ENCODE measurements at places on chromosomes 1 and 21. TPM values are rescaled to one million over a fixed set of nuclear protein-coding genes. Genes with fewer than 3 reads are reported as not detected.

- no peak for DNase-seq
These were observed 766 bp downstream of the CNIH3 start for GRCh38 chr1:224616756-224617409.

The RUNX3 gene
- polyA plus RNA-seq: 0.16 TPM

DNA sequence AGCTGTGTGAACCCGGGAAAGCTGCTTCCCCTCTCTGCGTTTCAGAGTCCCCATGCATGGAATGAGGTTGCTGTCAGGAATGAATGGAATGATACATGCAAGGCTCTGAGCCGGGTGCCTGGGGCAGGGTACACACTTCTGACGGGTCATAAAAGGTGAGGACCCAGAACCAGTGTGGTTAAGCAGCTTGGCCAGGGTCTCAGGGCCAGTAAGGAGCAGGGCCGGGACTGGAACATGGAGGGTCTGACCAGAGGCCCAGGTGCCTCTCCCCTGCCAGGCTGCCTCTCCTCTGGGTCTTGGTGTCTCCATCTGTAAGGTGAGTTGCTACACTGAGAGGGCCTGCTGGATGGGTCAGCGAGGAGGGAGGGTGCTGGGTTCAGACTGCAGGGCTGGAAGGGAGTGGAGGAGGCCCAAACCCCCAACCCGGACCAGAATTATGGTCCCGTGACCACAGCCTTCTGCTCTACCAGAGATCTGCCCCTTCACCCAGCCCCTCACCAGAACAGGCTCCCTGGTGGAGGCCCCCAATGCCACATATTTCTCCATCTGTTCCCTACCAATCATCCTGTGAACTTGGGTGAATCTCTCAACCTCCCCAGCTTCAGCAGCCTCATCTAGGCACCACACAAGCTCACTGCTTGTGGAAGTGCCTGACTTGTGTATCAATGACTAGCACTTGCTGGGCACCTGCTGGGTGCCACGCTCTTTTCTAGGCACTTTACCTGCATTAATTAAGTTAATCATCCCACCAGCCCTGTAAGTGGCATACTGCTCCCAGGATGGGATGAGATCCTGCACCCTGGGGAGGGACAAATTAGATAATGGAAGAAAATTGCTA lies 16.2 kb upstream of the LRP8 start:
- peak; percentile 5 for DNase-seq

GRCh38 chr1:153963850-153964331 lies 554 bp upstream of the SLC39A1 start:
- DNase-seq: peak; percentile 86

The S100A7 gene
- polyA plus RNA-seq: 1.0 TPM

GRCh38 chr1:244173769-244174168 lies 122.7 kb downstream of the ZBTB18 start:
- no peak for DNase-seq

DNA sequence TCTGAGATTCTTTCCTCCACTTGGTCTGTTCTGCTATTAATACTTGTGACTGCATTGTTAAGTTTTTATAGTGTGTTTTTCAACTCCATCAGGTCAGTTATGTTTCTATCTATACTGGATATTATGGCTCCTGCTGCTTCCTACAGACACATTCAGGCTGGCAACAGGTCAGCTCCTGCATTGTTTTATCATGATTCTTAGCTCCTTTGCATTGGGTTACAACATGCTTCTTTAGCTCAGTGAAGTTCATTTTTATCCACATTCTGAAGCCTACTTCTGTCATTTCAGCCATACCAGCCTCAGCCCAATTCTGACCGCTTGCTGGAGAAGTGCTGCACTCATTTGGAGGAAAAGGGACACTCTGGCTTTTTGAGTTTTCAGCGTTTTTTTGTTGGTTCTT lies 37.3 kb upstream of the F3 start:
- DNase-seq: no peak

GRCh38 chr1:12600880-12601633 lies 17.0 kb downstream of the DHRS3 start:
- peak; percentile 61 for DNase-seq

DNA sequence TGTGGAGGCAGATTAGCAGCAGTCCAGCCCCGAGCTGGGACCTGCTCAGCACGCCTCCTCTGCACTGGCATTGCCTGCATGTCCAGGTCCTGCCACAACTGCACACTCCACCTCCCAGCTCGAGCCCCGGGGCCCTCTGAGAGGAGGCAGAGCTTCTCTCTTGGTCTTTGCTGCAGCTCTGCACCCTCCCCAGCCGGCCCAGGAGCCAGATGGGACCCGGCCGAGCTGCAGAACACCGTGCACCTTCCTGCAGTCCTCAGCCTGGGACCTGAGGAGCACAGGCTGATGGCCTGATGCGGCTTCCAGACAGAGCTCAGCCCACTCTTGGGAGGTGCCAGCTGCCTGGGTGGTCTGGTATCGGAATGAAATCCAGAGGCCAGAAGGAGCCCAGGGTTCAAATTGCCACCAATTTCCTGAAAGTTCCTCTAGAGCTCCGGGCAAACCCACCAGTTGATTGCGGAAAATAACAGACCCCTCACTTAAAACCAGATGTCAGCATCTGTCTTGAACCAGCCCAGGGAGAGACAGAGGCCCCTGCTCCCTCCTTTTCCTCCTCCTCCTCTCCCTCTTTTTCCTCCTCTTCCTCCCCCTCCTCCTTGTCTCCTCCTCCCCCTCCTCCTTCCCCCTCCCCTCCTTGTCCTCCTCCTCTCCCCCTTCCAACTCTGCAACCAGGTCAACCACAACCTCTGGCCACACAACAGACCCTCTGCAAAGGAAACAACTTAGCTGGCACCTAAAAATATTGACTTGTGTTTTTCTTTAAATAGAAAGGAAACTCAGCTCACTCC lies 10.6 kb upstream of the SPSB1 start:
- DNase-seq: peak; percentile 49

DNA sequence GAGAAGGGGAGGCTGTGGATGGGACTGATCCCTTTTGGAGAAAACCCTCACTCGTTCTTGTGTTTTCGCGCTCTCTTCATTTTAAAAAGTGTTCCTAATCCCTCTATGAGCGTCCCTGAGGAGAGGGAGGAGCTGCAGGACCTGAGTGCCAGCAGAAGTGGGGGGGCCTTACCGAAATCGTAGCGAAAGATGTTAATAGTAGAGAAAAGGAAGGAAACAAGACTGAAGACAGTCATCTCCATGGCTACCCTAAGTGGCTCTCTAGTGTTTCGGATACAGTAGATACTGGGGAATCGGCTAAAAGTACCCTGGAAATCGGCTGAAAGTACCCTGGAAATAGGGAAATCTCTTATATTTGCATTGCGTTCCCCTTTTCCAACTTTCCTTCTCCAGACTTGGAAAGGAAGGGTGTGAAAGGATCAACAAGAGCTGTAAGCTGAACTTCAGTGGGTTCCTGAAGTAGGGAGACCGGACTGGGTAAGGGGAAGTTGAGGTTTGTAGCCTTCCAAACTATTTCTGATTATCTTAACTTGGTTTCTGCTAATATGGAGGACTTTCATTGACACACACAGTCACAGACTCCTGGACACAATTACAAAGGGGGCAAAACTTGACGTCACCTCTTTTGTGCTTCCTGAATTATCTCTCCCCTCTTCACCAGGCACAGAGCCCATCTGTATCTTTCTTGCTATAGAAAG lies 486 bp upstream of the DSTYK start:
- DNase-seq: no peak

The ZNF697 gene
- 0.58 TPM for polyA plus RNA-seq

GRCh38 chr21:42599486-42599885 lies 53.9 kb upstream of the PDE9A start:
- no peak for DNase-seq

The ADAMTSL4 gene
- polyA plus RNA-seq: 19.7 TPM

GRCh38 chr1:54602554-54602953 lies 20.8 kb downstream of the FAM151A start:
- DNase-seq: no peak

The LRIG2 gene
- 3.6 TPM for polyA plus RNA-seq

GRCh38 chr1:113976609-113977278 lies 2.5 kb upstream of the OLFML3 start:
- peak; percentile 47 for DNase-seq

- no peak for DNase-seq
These were observed 22.9 kb downstream of the S1PR1 start for GRCh38 chr1:101259744-101260148.

GRCh38 chr1:74402873-74403272 lies 109.5 kb downstream of the LRRC53 start:
- no peak for DNase-seq

The NOS1AP gene
- polyA plus RNA-seq: 9.3 TPM

The VAV3 gene
- 12.7 TPM for polyA plus RNA-seq

DNA sequence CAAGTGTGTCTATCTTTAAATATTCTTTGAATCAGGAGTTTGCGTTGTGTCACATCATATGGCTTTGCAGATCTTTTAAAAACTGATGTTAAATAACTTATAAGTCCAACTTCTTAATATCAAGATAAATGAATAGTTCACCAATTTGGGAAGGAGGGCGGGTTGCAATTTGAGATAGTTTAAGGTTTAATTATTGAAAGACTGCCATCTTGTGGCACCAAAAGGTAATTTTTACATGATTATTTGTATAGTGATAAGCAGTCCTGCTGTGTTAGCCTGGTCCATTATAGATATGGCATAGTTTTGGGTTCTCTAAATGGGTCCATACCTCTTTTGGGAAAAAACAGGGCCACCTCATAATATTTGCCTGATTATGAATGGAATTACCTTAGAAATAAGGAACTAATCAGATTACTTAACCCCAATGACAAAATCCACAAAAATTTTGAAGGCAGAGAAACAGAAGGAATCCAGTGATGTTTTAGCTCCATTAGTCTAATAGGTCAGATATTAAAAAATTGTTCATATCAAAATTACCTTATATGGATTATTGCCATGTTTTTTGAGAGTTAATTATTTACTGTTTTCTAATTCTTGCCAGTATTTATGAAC lies 64.3 kb downstream of the PRKAA2 start:
- peak; percentile 68 for DNase-seq

DNA sequence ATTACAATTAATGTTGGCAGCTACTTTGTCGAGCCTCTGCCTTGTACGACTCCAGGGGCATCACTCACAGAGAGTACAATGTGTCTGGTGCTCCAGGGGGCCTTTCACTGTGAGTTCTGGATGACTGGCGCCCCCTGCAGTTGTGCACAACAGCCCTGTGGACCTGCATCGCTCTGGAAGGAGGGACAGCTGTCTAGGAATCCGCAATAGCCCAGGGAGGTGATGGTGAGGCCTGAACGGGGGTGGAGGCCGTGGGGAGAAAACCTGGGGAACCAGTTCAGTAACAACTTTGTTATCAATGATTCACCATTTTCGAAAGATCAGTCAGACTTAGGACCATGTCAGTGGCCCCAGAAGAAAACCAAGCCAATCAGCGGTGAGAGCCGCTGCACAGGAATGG lies 189.1 kb downstream of the KAZN start:
- peak; percentile 67 for DNase-seq

- DNase-seq: no peak
These were observed 85.3 kb downstream of the CAMTA1 start for GRCh38 chr1:6870571-6870970.

DNA sequence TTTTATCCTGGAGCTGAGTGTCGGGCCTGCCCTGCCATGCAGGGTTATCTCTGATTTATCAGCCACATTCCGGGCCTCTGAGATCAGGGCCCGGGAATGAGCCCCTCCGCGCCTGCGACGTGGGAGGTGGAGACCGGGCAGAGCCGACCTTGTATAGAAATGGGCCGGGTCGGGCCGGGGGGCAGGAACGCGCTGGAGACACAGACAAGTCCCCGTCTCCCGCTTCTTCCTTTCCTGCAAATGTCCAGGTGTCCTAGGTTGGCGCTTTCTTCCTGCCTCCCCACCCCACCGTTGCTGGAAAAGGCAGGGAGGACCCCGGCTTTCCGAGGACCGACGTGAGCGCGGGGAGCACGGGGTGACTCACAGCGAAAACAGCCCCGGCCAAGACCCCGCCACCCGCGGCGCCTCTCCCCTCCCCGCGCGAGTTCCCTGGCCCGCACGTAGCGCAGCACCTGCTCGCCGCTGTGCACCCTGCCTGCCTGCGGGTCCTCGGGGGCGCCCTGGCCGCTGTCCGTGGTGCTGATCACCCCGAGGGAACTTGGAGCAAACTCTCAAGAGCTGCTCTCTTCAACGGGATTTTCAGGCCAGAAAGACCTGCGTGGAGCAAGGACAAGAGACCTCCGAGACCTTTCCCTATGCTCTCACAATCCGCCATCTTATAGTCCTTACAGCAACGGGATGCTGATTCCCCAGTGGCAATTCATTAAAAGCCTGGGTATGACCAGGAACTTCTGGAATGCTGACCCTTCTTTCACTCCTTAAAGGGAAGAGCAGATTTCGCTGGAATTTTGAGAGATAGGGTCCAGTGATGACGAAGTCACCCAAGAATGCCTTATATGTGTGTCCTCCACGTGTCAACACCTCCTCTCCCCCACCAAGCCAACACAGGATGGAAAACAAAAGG lies 475 bp upstream of the NPPB start:
- peak; percentile 90 for DNase-seq

GRCh38 chr1:206512851-206513180 lies 5.5 kb downstream of the RASSF5 start:
- no peak for DNase-seq

GRCh38 chr1:160569806-160570205 lies 9.5 kb downstream of the CD84 start:
- DNase-seq: no peak

- no peak for DNase-seq
These were observed 98.5 kb downstream of the CDC42BPA start for GRCh38 chr1:227219715-227220292.

- no peak for DNase-seq
These were observed 35.7 kb upstream of the SLC30A1 start for GRCh38 chr1:211614615-211615014.

The RNU1-4 gene
- not detected for polyA plus RNA-seq

GRCh38 chr1:45569571-45569961 lies 14.3 kb upstream of the NASP start:
- DNase-seq: no peak

DNA sequence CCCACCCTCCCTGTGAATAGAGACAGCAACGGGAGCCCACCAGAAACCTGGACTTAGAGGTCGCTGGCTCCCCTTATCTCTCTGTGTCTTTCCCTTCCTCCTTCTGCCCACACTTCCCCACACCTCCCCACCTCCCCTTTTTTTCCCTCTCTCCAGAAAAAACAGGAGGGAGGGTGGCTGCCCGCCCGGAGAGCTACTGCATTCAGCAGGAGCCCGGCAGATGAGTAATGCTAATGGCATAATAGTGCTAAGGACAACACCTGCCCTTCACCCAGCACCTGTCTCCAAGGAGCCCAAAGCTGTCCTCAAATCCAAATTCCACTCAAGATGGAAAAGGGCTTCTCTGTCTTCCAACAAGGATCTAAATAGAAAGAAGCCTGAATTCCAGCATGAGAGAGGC lies 11.4 kb upstream of the PRELP start:
- no peak for DNase-seq

The COL9A2 gene
- polyA plus RNA-seq: 33.5 TPM

GRCh38 chr1:226274138-226274537 lies 34.8 kb downstream of the LIN9 start:
- DNase-seq: no peak

GRCh38 chr1:178723546-178723945 lies 1.5 kb upstream of the RALGPS2 start:
- DNase-seq: no peak

DNA sequence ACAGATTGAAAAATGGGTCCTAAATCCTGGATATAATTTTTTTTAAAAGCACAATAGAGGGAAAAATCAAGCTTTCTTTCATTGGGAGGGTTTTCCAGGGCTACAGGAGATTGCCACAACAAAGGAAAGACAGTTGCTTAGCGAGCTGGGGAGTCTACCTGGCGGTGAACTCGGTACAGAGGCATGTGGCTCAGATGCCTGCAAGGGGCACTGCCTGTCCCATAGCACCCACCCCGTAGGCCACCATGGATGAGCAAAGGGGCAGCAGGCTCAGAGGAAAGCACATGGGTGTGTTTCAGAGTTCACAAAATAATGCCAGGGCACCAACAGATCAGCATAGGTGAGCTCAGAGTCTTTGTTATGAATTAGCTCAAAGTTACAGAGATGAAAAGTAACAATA lies 79.5 kb downstream of the PCNX2 start:
- no peak for DNase-seq
